ENCODE measurements at places on chromosomes 1 and 21.

DNA sequence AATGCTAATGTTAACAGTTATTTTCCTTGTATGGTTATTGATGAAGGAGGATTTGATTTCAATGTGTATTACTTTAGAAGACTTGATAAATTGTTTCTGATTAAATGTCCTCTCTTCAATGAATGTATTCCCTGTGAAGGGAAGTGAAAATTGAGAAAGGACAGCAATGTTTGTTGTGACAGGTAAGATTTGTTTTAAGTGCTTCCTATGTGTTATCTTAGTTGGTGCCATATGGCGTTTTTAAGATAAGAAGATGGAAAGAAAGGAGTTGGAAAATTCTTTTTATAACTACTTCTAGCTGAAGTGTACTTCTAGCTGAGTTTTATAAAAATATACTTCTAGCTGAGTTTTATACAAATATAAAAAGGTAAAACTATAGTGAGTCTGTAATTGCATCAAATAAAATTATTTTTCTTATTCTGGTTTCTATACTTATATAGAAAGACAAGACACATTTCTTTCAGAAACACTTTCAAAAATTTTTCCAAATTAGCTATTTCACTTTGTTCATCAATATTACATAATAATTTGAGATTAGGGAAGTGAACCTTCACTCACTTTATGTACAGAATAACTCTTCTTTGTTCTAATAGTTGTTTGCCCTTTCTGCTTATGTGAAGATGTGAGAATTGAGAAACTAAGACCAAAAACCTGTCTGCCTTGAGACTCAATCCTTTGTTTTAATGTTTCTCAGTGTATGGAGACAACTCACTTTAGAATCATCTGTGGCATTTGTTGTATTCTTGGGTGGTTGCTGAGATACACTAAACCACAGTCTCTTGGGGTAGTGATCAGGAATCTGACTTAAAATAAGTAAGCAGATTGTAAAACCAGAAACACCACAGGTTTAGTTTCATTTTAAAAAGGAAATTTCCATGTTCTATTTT is 382.9 kb upstream of the B3GALT2 start:
- DNase-seq = no peak

- DNase-seq = no peak
Measured at GRCh38 chr1:95021805-95022643, 50.7 kb downstream of the ALG14 start.

DNA sequence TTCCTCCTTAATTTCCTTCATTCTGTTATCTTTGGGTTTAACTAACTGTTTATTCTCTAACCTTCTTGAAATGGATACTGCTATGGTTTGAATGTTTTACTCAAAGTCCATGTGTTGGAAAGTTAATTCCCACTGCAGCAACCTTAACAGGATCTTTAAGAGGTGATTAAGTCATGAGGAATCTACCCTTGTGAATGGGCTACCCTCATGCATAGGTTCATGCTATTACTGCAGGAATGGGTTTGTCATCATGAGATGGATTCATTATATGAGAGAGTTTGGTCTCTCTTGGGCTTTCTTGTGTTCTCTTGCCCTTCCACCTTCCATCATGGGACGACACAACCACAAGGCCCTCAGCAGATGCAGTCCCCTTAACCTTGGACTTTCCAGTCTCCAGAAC is 516.9 kb downstream of the ADGRL2 start:
- DNase-seq = no peak

- DNase-seq = peak; percentile 34
Measured at GRCh38 chr21:15293240-15293639, 228.4 kb upstream of the NRIP1 start.

- DNase-seq = no peak
Measured at GRCh38 chr1:109443476-109443875, 17.2 kb upstream of the PSMA5 start.

- no peak for DNase-seq
Measured at GRCh38 chr1:67217938-67218337, 51.7 kb downstream of the IL23R start.

DNA sequence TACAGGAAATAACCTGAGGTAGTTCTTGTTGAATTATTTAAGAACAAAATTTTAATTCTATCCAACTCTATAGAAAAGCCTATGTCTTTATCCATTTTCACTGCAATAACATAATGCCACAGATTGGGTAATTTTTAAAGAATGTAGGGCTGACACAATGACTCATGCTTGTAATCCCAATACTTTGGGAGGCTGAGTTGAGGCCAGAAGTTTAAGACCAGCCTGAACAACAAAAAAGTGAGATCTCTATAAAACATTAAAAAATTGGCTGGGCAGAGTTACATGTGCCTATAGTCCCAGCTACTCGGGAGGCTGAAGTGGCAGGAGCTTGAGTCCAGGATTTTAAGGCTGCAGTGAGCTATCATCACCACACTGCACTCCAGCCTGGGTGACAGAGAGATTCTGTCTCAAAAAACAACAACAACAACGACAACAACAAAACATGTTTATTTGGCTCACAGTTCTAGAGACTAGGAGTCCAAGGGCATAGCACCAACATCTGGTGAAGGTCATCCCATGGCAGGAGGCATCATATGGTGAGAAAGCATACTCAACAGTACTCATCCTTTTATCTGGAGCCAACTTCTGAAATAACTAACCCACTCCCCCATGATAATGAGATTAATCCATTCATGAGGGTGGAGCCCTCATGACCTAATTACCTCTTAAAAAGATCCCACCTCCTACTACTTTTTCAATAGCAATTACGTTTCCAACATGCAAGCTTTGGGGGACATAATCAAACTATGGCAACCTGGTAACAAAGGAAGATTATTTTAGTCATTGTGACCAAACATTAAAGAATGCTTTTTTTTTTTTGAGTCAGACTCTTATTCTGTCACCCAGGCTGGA is 59.6 kb downstream of the ABL2 start:
- peak; percentile 61 for DNase-seq

GRCh38 chr1:91080650-91081049 is 58.8 kb upstream of the ZNF644 start:
- peak; percentile 56 for DNase-seq

- no peak for DNase-seq
Measured at GRCh38 chr1:6590046-6590445, 10.3 kb downstream of the ZBTB48 start.

GRCh38 chr1:109282952-109283747 is at the start of gene PSRC1:
Gene PSRC1, minus strand, starts transcription at chr1:109283145.
- DNase-seq = peak; percentile 99

- no peak for DNase-seq
Measured at GRCh38 chr1:158329733-158330132, 1.6 kb downstream of the CD1B start.

- no peak for DNase-seq
Measured at GRCh38 chr1:10628685-10629084, 153.9 kb downstream of the PEX14 start.

DNA sequence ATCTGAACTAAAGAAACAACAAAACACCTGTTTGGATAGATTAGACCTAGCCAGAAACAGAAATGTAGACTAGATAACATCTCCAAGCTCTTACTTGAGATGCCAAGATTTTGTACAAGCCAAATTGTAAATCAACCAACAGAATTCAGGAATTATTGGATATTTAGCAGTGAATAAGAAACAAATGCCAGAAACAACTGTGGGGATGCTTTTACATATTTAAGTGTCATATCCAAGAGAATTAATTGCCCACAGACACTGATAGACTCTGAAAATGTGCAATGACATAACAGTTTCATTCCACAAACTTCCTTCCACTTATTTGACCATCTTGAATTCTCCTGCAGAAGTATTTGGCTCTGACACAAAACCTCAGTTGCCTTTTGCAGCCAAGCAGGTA is 92.3 kb downstream of the SGIP1 start:
- no peak for DNase-seq

DNA sequence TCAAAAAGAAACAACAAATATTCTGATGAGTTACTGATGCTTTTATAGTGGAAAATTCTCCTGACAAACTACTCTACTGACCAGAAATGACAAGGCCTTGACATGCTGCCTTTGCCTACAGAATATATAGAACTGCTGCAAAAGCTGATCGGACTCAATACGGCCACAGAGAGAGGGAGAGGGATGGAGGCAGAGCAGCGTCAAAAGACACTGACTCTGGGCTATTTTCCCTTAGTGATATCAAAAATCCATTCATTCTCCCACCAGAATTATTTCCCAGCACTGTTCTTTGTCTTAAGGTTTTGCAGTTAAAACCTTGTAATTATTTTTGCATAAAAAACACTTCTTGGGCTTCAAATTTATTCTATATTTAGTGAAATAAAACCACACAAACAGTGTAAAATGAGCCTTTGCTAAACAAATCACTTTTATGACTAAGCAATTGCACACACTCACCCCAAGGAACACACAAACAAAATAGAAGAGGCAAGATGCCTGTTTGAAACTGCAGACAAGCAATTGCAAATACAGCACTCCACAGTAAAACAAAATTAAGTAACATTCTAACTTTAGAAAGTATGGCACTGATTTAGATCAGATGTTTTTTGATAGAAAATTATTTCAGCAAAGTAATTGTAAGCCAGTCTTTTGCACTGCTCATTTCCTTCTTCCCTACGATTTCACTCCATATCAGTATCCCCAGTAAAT is 1036.4 kb downstream of the ADGRL2 start:
- peak; percentile 11 for DNase-seq

DNA sequence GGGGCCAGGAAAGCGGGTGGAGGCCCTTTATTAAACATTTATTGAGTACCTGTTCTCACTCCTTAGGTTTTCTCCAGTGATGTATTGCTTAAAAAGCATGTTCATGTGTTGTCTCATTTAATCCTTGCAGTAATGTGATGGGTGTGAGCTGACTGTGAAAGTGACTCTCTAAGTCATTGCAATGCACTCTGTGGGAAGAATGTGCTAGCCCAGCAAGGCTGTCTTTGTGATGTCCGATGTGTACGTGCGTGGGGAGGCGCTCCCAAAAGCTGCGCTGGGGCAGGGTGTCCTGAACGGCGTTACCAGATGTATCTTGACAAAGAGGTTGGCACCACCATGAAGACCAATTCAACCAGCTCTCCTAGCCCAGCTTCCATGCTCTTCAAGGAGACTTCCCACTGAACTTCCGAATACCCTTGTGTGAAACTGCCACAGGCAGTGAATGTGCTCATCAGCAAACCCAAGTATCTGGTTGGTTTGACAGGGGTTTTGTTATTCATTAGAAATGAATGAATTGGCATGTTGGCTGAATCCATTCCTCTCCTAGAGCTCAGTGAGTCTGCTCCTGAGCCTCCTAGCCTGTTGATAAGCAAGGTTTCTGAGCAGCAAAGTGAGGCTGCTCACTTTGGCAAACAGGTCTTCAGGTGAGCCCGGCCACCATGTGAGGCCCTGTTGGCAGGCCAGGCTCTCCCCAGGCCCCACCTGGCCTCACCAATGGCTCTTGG is 28.0 kb downstream of the NUAK2 start:
- DNase-seq = no peak

- DNase-seq = no peak
Measured at GRCh38 chr1:246695136-246695535, 29.1 kb upstream of the SCCPDH start.

- DNase-seq = no peak
Measured at GRCh38 chr1:245589906-245590305, 435.1 kb downstream of the KIF26B start.

GRCh38 chr1:116918714-116919357 is 9.1 kb downstream of the PTGFRN start:
- no peak for DNase-seq

- DNase-seq = no peak
Measured at GRCh38 chr1:226622012-226622411, 73.4 kb downstream of the STUM start.

- DNase-seq = peak; percentile 92
Measured at GRCh38 chr1:31715087-31715872, 11.5 kb upstream of the COL16A1 start.

DNA sequence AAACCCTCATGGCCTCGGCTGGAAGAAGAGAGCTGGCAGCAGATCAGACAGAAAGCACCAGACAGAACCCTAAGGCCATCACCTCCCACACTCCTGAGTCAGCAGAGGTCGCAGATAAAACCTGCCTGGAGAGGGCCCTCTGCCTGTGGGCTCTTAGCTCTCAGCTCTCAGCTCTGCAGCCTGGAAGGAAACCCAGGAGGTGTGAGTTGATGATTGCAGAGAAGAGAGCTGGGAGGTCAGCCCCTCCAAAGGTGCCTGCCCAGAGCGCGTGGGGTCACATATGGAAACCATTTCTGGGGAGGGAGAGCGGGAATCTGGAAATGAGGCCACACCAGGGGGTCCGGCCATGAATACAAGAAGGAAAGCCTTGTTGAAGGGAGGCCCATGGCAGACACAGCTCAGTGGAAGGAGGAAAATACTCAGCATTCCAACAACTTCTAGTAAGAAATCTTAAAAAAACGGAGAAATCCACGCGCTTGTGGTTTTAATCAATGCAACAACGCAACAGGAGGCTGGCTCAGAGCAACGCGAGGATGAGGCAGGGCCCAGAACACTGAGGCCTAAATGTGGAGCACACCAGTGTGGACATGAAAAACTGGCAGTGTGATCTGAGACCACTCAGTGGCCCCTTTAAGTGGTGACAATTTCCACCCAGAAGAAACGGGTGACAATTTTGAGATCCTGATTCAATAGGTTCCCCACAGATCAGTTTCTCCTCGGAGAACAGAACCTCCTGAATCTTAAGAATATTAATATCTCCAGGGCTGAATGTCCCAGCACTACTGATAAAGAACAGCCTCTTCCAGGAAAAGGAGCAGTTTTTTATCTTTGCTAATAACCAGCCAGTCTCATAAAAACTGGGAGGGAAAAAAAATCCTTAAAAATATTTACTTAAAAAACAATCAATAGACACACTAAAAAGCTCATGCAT is 45.7 kb downstream of the PSMG1 start:
- DNase-seq = peak; percentile 40

DNA sequence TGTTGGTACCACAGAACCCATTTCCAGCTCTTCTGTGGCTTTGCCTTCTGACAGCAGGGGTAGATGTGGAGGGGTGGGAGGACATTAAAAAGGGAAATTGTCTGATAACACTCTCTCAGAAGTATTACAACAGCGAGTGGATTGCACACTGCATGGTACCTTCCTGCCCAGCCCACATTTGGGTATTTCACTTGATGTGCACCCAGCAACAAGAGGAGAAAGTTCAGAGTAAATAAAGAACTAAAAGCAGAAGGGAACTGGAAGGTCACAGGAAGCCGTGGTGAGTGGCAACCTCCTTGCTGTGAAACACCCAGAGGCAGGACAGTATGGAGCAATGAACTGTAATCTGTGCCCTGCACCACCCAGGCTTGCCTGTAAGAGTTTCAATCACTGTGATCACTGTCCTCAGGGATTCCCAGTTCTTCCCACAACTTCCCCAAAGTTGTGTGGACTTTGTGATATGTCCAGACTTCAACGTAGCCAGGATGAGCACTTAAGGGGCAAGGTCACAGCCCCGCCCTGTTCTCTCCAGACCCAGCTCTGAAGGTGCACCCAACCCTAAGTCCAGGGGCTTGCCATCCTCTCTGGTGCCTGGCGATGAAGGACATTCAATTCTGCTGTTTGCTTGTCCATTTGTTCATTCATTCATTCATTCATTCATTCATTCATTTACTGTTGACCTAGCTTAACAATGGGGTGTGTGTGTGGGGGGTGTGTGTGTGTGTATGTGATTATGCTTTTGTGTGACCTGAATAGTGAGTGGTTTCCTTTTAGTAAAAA is 18.7 kb upstream of the F5 start:
- no peak for DNase-seq

- DNase-seq = no peak
Measured at GRCh38 chr21:28371713-28372112, 621.0 kb downstream of the LTN1 start.
